Dermis blood vessel endothelial cell (primary cell): ENCODE measurements at places on chromosomes 6 and 20. TPM values are rescaled to one million over a fixed set of nuclear protein-coding genes. Genes with fewer than 3 reads are reported as not detected.

- no peak for DNase-seq
Measured at GRCh38 chr20:48766961-48767960, 60.5 kb downstream of the PREX1 start.

DNA sequence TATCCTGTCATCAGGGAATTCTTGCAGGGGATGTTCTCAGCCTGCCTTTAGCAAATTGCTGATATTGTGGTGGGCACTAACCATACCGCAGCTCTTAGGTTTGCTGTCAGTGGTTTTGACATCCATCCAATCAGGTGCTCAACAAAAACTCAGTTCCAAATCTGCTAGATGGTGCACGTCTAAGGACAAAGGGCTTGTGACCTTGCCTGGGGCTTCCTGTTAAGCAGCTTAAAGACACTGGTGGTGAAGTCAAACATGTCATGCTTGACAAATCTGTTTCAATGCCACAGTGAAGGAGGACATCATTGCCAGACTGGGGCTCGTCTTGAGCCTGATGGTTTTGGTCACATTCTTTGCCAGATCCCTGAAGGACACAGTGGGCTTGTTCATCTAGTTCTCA lies 179.8 kb upstream of the NOX3 start:
- no peak for DNase-seq

DNA sequence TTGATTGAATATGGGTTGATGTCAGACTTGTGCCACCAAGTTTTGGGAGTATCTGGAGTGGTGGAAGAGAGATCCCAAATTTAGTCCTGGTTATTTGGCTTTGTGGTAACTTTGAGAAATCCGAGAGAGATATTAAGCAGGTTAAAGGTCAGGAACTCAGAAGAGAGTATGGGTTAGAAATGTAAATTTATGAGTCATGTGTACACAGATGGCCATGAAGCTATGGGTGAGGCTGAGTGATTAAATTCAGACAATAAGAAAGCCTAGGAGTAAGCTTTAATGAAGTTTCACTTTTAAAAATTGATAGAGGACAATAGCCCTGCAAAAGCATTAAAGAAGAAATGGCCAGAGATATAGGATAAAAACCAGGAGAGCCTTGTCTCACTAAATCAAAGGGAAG lies 14.3 kb downstream of the RIMS1 start:
- DNase-seq = no peak

DNA sequence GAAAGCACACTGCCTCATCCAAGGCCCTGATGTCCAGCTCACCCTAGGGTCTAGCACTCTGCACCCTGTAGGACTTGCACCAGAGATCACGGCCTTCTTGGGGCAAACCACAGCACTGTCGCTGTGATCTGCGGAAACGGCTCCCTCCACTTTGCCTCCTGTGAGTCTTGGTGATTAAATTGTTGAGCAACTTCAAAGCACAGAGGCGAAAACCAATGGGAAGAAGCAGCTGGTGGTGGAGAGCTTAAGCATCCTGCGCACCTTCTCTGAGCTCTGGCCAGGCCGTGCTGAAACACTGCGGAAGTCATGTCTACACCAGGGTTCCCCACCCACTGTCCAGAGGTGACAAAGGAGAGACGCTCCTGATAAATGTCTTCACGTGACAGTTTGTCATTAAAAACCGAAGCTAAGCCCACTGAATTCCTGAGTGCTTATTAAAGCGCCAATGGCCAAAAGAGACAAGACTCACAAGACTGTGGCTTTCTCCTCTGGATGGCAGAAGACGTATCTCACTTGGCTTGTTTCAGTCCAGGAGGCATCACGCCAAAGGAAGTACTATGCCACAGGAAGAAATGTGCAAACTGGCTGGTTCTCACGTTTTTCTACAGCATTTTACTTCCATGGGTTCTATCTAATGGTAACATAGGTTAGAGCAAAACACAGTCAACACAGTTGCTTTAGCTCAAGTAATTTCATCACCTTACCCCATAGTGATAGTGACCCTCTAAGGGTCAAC lies 3.1 kb downstream of the RAMACL start:
- no peak for DNase-seq

Gene THBS2
- 0.79 and 2.0 TPM in 2 replicates for total RNA-seq

Gene CD40
- 19.4 and 21.3 TPM in 2 replicates for total RNA-seq

Gene BACH2
- 1.2 and 1.3 TPM in 2 replicates for total RNA-seq
